Cortex of kidney (tissue), 1 donor: ENCODE measurements at places on chromosomes 7 and 10.

GRCh38 chr7:82750007-82750406 lies 306.4 kb upstream of the CACNA2D1 start:
- no peak for DNase-seq

- DNase-seq = no peak
Observed at GRCh38 chr10:43794181-43794815, 145.6 kb upstream of the ZNF32 start.

DNA sequence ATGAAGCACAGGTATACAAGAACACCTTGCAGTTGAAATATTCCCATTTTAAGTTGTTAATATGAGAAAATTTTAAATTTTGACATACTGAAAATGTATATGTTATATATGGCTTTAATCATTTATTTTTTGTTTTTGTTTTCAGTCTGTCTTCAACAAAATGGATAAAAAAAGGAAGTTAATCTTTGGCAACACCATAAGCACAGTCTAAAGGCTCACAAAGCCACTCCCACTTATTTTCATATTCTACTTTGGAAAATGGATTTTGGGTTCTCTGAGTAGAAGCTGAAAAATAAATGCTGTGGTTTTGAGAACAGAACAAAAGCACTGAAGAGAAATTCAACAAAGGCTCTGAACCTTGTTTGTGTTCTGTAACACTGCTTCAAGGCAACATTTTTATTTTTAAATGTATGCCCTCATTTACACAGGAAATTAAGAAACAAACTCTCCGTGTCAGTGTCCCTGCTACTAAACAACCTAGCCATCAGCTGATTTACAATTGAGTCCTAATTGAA lies 81.3 kb upstream of the LRRN3 start:
- DNase-seq = no peak

DNA sequence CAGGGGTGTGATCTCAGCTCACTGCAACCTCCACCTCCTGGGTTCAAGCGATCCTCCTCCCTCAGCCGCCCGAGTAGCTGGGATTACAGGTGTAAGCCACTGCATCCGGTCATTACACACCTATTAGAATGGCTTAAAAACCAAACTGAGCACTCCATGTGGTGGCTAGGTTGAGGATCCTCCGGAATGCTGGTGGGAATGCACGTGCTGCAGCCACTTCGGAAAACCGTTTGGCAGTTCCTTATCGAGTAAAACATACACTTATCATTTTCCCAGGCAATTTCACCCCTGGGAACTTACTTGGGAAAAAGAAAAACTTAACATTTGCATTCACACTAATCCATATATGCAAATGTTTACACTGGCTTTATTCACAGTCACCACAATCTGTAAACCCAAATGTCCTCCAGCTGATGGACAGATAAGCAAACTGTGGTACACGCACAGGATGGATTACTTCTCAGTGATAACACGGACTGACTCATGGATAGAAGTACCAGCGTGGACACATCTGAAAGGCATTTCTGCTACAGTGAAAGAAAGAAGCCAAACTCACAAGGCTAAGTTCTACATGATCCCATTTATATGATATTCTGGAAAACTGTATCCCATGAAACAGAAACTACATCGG lies 20.4 kb downstream of the RFC2 start:
- DNase-seq = no peak

DNA sequence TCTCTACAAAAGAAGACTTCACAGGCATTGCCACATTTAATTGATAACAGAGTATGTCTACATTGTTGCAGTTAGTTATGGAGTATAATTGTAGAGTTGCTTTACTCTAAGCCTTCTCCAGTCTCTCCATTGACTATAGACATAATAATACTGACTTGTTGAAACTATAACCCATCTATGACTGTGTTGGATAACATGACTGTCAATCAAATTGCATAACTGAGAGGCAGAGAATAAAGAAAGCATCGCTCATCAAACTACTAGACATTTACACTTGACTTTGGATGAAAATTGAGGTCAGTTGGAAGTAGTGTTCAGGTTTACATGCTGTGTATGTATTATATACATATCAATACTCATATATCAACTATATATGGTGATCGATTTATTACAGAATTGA lies 3.4 kb upstream of the ATXN7L1 start:
- DNase-seq = no peak

DNA sequence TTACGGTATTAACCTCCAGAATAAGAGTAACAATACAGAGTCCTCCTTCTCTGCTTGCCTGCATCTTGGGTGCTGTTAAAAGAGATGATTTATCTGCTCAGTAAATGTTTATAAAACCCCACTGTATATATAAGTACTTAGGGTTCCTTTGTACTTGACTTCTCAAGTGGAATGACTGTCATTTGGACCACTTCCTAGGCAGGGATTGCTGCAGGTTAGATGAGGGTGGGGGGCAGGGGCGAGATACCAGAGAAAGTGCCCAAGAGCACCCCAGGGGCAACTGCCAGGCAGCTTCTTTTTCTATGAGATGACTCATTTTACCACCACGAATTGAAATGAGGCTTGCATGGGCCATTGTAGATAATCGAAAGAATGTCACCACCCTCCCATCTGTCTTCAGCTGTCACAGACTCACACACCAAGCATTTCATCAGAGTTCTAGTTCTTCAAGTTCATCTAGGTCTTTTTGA lies 421.9 kb upstream of the GALNT17 start:
- no peak for DNase-seq

- no peak for DNase-seq
Observed at GRCh38 chr10:71048971-71049615, 160.7 kb upstream of the PCBD1 start.

DNA sequence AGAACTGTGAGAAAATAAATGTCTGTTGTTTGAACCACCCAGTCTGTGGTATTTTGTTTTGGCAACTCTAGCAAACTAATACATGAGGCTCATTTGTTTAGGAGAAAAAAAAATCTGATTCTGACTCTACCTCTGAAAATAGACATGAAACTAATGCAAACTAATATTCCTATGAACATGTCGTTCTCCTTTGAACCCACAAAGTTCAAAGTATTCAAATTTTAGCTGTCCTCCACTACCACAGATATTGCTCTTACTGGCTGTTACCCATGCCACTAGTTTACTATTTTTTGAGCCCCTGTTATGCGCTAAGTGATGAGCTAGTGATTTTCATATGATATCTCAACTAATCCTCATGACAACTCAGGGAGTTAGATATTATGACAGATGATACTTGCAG lies 58.8 kb upstream of the ZNF804B start:
- DNase-seq = no peak

GRCh38 chr7:159097661-159098423 lies 46.8 kb downstream of the VIPR2 start:
- DNase-seq = no peak

DNA sequence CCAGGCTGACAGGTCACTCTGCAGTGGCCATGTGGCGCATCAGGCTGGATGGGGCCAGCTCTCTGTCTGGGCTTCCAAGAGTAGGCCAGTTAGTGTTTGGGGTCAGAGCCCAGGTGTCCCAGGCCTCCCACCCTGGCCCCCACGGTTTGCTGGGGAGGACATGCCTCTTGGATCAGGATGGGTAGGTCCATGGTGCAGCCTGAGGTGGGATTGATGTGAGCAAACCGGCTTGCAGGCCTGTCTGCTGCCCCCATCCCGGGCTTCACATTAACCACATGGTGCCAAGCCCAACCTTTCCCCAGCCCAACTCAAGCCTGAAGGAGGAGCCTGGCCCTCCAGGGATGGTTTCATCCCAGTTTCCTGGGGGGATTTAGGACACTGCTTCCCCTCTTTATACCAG lies 39.2 kb downstream of the LDB3 start:
- DNase-seq = no peak

DNA sequence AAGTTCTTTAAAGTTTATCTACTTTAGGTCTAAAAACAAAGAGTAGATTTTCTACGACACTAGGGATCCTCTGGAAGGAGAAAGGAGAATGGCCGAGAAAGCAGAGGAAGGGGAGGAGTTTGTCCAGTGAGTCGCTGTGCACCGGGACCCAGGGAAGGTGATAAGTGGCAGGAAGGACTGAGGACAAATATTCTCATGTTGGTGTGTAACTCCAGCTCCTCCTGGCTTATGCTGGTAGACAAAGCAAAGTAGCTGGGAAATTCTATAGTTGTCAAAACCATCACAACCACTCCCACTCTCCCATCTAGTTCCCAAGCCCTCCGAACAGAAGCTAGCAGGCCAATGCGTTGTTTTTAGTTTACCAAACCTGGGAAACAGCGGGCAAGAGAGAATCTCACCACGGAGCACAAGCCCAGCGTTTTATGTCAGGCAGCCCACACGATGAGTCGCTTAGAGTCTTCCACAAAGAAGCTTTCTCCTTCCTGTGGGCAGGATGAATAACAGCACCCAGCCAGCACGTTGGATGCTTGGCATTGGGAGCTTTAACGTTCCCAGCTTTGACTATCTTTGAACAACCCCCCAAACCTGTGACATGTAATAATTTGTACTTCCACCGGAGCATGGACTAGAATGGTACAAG lies 32.9 kb upstream of the JCAD start:
- no peak for DNase-seq

DNA sequence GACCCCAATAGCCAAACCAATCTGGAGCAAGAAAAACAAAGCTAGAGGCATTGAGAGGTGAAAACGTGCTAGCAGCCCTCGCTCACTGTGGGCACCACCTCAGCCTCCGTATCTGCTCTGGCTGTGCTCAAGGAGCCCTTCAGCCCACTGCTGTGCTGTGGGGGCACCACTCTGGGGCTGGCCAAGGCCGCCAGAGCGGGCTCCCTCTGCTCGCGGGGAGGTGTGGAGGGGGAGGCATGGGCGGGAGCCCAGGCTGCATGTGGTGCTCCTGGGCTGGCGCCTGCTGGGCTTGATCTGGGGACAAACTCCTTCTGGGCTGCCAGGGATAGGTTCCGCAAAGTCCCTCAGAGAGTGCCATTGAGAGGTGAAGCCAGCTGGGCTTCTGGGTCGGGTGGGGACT lies 1002.0 kb downstream of the GATA3 start:
- no peak for DNase-seq

DNA sequence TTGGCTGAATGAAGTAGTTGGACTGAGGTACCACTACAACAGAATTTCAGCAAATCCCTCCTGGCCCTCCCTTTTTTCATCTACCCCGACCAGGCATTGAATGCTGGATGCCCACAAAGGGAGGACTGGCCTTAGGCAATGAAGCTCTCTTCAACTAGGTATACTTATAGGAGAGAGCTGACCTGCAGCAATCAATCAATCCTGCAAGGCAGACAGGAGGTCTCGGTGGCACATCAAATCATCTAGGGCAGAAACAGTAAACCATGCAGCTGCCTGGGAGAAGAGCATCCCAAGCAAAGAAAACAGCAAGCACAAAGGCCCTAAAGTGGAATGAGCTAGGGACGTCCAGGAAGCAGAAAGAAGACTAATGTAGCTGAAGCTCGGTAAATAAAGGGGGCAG lies 2.4 kb upstream of the ABRAXAS2 start:
- no peak for DNase-seq

DNA sequence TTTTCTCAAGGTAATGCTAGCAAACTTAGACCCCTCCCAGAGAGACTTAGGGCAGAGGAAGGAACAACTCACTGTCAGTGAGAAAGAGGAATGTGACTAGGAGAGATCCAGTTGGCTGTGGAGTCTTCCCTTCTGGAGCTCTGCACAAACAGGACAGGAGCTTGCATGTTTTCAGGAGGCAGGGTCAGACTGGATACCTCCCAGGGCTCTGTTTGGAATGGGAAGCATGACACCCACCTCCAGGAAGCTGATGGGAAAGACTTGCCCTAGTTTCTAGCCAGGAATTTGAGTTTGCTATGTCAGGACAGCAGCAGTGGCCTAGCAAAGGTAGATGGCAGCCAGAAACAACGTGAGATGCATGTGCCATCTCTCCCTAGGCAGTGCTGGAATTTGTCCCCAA lies 40.6 kb downstream of the GHRHR start:
- DNase-seq = no peak

DNA sequence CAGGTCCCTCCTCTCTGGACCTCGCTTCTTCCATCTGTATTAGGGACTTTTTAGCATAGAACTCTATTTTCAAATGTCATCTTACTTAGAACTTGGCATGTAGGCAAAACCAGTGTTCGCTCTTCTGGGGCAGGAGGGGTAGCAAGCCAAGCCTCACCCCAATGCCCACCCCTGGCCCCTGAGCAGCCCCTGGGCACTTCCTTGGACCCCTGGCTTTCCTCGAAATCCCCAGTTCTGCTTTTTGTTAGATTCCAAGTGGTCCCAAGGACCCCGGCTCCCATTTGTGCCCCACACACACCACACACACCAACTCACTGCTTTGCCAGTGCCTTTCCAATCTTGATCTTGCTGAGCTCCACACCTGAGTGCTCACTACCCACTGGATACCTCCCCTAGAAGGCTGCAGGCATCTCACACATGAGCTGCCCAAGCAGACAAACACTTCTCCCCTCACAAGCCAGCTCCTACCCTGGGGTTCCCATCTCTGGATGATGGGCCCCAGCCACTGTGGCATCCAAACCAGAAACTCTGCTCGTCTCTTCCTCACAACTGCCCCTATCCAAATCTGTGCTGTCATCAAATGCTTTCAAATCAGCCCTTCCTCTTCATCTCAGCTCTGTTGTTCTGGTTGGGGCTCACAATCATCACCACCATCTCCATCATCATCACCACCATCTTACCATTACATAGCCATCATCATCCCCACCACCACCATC lies 167.9 kb upstream of the ZMIZ1 start:
- DNase-seq = no peak

- DNase-seq = no peak
Observed at GRCh38 chr7:142811154-142811737, 40.5 kb downstream of the PRSS2 start.
